ENCODE measurements at places on chromosomes 2 and 18.

DNA sequence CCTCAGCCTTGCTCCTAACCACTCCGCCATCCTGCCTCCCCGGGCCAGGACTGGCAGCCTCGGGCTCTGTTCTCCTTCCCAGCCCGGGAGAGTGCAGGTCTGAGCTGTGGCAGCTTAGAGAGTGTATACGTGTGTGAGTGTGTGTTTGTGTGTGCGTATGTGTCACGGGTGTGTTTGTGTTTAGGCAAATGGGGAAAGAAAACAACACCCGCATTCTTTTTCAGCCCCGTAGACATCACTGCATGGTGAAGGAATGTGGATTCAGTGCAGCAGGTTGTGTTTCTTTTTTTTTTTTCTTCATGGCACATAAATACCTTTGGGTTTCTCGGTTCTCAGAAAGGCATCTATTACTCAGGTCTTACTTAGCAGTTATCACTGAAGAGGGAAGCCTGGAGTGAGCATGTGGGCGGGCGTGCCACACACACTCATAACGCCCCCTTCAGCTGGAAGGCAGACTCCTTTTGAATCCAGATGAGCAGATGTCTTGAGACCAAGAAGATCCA is 44.2 kb downstream of the GLI2 start:
- DNase-seq, result no peak

GRCh38 chr2:210169516-210170195 is 1.6 kb downstream of the KANSL1L start:
- peak; percentile 27 for DNase-seq

DNA sequence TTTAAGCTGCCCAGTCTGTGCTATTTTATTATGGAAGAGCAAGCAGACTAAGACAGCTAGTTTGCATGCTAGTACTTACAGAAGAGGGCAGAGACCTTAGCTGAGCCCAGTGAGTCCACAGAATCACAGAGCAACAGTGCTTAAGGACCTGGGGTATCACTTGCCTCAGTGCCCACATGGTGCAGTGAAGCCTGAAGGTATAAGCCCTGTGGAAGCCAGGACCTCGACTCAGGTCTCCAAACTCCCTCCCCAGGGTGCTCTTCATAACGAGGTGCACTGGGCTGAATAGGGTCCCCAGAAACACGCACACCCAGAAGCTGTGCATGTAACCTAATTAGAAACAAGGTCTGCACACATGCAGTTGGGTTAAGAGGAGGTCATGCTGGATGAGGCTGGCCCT is 718.1 kb downstream of the GALR1 start:
- no peak for DNase-seq

- no peak for DNase-seq
Observed at GRCh38 chr2:206305523-206306245, 31.2 kb downstream of the ZDBF2 start.

GRCh38 chr2:214293593-214293992 is 117.3 kb upstream of the VWC2L start:
- no peak for DNase-seq

GRCh38 chr18:59035591-59035990 is 104.1 kb upstream of the SEC11C start:
- no peak for DNase-seq

DNA sequence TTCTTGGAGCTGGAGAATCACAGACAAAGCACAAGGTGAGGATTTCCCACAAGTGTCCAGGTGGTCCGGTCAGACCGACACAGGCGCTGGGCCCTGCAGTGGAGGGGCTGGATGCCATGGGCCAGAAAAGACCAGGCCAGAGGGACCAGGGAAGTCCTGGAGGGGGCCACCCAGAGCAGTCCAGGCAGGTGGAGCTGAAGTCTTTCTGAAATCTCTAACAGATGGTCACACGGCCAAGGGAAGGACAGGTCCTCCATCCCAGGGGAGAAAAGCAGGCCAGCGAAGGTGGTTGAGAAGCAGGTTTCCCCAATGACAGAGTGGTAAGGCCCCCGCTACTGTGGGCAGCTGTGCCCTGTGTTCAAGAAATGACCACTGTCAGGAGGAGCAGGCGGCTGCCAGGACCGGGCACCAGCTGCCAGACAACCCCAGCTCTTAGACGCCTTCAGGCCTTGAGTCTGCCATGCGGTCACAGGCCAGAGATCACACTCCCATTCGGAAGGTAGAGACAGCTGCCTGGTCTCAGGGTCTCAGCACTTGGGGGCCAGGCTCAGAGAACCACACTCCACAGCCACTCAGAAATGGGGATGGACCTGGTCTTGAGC is 25.9 kb downstream of the HS1BP3 start:
- no peak for DNase-seq

DNA sequence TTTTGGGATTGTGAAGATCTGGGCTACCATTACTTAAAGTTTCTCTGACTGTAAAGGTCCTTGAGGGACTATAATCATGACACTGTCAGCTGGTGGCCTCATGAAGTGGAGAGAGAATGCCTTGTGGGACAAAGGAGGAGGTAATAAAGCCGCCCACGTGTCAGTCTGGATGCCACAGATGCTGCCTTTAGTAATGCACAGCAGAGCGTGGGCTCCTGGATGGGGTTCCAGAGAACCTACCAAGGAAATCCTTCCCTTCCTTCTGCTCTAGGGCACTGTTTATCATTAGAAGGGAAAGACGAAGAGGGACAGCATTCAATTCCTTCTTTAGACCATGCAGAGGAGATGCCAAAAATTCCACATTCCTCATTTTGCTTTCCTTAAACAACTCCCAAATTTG is 63.5 kb downstream of the COL5A2 start:
- DNase-seq, result no peak

Data from COLO829 (cell line).